ENCODE measurements at places on chromosomes 13 and 19.

DNA sequence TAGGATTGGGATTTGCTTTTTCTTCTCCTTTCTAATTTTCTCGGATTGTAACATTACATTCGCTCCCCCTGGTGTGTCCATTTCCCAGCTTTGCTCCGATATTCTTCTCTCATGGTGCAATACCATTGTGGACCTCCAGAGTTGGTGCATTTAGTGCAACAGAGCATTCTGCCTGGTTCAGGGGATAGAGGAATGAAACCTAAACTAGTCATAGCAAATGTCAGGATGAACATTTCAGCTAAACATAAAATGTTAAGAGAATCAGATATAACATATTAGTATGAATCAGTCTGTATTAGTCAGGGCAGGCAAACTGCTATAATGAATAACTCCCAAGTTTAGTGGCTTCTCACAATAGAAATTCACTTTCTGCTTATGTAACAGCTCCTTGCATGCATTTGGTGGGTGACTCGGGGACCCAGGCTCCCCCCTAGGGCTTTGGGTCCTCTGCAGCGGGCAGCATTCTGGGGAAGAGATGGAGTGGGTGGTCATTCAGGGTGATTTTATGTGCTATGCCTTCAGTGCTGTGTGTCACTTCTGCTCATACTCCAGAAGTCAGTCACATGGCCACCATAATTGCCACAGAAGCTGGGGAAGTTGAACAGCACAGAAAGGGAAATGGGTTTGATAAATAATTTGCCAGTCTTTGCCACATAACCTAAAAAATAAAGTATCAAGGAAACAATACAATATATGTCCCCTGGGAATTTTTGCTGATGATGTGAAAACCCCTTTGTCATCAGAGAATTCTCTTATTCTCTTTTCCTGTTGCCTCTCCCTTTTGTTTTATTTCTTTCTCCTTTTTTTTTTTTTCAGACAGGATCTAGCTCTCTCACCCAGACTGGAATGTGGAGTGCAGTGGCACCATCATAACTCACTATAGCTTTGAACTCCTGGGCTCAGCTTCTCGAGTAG lies 111.0 kb downstream of the HSPH1 start:
- DNase-seq = no peak

GRCh38 chr19:17450264-17451075 lies 2.0 kb upstream of the TMEM221 start:
- no peak for DNase-seq

- no peak for DNase-seq
Measured at GRCh38 chr13:74657765-74658164, 523.6 kb upstream of the KLF12 start.

- no peak for DNase-seq
Measured at GRCh38 chr19:5590151-5590864, 22.6 kb upstream of the TINCR start.

DNA sequence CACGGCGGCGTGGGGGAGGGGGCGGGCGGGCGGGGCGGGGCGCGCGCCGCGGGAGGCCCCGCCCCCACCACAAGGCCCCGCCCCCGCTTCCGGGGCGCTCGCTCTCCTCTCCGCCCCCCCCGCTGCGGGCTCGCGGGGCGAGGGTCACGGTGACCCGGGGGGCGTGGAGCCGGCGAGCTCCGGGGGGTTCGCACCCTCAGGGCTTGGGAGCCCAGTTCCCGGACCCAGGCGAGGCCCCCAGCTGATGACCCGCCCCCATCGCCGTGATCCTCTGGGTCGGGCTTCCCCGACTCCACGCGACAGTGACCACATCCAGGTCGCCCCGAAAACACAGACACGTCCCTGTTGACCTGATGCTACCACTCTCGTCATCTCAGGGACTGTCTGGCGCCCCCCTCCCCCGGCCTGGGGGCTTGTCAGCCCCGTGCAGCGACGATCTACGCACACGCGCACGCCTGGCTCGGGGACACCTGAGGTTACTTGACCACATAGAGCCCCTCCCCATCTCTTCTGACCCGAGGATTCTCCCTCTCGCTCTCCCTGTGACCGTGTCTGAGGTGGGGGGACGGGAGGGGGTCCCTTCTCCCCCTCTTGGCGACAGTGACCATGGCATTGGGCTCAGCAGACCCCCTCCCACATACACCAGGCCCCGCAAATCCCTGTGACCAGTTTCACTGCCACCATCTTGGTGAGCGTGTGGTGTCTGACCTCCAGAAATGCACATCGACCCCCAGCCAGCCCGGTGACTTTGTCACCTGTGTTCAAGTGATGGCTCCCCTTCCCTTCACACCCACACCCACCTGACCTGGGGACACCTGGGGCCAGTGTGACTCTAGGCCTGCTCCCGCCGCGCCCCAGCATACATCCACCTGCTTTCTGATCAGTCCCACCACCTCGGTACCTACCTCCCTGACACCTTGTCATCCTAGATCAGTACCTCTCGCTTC lies 670 bp downstream of the MAP2K7 start:
- DNase-seq = no peak

DNA sequence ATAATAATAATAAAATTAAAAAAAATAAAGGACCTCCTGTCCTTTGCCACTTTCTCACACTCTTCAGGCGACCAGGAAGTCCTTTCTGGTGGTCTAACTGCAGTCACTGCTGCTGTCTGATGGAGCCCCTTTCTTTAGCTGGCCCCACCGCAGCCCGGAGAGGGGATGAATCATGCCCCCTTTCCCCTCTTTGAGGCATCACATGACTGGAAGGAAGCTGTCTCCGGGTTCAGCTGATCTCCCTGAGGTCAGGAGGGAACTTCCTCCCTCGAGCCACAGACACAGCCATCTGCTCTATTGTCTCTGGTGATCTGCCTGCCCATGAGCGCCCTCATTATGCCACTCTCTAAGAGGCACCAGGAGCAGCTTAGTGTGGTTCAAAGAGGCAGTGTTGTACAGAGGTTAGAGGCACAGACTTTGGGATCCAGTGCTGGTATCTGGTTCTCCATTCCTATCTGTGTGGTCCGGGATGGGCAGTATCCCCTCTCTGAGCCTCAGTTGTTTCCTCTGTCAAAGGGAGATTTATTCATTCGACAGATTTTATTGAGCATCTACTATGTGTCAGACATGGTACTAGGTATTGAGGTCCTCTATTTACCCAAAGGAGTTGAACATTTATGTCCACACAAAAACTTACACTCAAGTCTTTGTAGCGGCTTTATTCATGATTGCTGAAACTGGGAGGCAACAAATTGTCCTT lies 30.0 kb downstream of the VAV1 start:
- DNase-seq = peak; percentile 87

- DNase-seq = no peak
Measured at GRCh38 chr13:48586591-48587103, 53.8 kb upstream of the RCBTB2 start.

- DNase-seq = no peak
Measured at GRCh38 chr19:32178956-32179355, 166.5 kb upstream of the ZNF507 start.

Data from CMK (cell line).